ENCODE measurements at places on chromosomes 6 and 20.

GRCh38 chr20:32509639-32510066 lies 75.5 kb downstream of the NOL4L start:
- peak; percentile 28 for DNase-seq

DNA sequence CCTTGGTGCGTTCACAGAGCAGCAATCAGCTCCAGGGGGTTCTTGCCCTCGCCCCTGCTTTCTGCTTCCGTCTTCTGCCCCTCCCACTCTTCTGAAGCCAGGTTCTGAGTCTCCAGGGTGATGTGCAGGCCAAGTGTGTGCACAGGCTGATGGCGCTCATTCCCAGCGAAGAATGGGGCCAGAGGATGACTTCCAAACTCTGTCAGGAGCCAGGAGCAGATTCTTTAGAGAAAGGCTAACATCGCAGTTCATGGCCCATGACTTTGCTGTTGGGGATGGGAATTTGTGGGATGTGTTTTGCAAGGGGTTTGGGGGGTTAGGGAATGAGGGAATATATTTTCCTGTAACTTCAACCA lies 56.1 kb upstream of the CCN6 start:
- DNase-seq, result no peak

- no peak for DNase-seq
Observed at GRCh38 chr20:41179961-41180360, 42.6 kb downstream of the PLCG1 start.

GRCh38 chr20:8234580-8234979 lies 102.5 kb downstream of the PLCB1 start:
- DNase-seq, result no peak

DNA sequence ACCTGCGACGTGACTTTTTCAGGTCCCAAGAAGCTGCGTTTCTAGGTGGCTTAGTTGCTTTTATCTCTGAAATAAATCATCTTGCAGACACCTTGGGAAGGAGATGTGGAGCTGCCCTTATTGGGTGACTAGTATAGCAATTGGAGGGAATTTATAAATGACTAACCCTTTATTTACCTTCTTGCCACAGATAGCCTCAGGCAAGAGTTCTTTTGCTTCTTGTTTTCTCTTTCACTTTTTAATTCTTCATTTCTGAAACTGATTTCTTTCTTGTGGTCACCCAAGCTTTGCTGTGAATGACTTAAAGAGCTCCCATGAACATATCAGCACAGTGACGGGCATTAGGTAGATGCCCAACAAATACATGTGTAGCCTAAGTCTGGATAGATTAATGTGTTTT lies 3.0 kb downstream of the ADGRF4 start:
- no peak for DNase-seq

DNA sequence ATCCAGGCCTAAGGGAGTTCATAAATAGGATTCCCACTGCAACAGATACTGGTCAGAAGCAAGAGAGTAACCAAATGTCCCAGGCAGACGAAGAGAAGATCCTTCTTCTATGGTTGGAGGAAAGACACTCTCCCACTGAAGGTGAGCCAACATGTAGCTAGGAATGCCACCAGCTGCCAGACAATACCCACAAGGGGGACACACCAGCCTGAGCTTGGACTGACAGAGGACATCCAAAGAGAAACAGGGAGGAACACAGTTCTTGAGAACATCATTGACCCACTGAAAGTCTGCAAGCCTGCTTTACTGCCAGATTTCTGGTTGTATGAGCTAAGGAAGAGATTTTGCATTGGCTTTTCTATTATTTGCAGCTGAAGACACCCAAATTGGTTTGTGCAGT lies 80.1 kb downstream of the PXDC1 start:
- no peak for DNase-seq

DNA sequence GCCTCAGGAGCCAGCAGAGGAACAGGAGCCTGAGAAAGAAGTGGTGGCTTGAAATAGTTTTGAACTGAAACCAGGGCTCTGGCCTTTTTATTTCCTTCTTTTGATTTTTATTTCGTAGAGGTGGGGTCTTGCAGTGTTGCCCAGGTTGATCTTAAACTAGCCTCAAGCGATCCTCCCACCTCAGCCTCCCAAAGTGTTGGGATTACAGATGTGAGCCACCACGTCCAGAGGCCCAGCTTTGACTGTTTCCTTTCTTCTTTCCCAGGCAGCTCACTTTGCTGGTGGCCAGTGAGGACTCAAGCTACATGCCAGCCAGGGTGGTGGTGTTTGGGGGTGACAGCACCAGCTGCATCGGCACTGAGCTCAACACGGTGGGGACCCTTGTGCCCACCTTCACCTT lies 20.5 kb downstream of the CUL9 start:
- no peak for DNase-seq

- no peak for DNase-seq
Observed at GRCh38 chr6:130547723-130548122, 181.9 kb downstream of the TMEM200A start.

DNA sequence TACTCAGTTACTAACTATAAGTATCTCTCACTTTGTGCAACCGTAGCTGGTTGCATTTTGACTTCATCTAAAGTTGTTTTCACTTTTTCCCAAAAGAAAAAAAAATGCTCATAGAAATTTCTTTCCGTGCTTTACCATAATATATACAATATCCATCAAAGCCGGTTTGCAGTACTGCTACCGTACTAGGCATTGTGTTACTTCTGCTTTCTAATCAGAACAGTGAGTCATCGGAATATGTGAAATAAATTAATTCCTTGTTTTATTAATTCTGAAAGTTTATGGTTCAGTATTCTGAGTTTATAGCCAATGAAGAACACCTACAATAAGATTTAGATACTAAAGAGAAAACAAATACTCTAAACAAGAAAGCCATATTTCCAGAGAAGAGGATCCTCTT lies 72.5 kb downstream of the TNFRSF21 start:
- no peak for DNase-seq

Data from activated CD4-positive, alpha-beta T cell treated with anti-CD3 and anti-CD28 coated beads for 4 hours (primary cell).